ENCODE measurements at places on chromosomes 2 and 18.

GRCh38 chr2:182463760-182464159 is 36.9 kb upstream of the PDE1A start:
- DNase-seq = no peak

DNA sequence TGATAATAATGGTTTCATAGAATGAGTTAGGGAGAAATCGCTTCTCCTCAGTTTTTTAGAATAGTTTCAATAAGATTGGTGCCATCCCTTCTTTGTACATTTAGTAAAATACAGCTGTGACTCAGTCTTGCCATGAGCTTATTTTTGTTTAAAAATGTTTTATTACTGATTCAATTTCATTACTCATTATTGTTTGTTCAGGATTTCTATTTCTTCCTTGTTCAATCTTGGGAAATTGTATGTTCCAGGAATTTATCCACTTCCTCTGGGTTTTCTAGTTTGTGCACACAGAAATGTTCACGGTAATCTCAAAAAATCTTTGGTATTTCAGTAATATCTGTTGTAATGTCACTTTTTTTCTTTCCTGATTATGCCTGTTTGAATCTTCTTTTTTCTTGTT is 371.5 kb upstream of the SETBP1 start:
- peak; percentile 86 for DNase-seq

- no peak for DNase-seq
These were observed 13.9 kb downstream of the MAL start for GRCh38 chr2:95039363-95039762.

- peak; percentile 8 for DNase-seq
These were observed 812 bp downstream of the SOWAHC start for GRCh38 chr2:109614715-109615636.

DNA sequence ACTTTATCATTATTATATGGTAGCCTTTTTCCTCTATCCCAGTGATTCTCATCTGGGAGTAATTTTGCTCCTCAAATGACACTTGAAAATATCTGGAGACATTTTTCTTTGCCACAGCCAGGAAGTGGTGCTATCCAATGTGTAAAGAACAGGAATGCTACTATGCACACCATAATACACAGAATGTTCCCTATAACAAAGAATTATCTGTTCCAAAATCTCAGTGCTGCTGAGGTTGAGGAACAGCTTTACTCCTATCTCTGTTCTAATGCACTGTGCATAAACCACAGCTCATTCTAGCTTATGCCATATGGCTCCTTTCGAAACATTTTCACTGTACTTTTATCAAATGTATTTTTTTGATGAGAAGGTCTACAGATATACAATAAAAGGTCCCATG is 1231.2 kb upstream of the CELF4 start:
- no peak for DNase-seq

DNA sequence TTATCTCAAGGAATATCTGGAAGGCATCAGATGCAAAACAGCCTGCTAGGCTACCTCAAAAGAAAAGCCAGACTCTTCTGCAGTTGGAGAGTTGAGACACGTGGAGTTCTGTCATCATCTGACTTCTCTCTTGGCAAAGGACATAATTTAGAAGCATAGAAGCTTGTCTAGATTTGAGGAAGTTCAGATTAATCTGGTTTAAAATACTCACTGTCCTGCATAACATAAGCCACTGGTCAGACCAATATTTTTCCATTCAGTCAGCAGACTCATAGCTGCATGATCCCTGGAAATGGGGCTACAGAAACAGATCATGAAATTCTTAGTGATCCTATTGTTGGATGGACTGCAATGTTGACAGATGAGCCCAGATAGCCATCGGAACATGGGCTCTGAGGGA is 349.0 kb downstream of the TXNL1 start:
- no peak for DNase-seq

DNA sequence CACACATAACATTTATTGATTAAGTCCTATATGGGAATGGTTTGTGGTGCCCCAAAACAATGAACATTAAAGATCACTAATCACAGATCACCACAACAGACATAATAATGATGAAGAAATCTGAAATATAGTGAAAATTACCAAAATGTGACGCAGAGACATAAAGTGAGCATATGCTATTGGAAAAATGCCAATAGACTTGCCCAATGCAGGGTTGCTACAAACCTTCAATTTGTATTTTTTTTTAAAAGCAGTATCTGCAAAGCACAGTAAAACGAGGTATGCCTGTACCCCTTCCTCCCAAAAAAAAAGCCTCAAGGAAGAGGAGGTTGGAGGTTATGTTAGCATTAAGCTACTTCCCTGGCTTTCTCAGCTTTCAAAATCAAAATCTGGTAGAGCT is 131.1 kb downstream of the RBMS1 start:
- DNase-seq = no peak

DNA sequence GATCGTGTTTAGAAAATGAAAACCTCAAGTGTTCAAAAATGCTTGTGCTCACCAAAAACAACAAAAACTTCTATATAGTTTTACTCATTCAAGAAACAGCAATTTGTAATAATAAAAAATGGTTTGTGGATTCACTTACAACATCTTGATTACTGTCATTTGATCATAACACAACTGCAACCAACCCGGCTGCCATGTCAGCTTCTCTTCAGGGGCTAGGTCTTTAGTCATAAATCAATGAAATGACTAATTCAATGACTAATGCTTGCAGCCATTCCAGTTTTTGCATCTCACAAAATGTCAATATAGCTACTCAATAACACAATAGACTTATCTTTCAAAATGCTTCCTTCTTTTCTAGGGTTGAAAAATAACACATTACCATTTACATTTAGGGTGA is 128.0 kb downstream of the OLA1 start:
- DNase-seq = peak; percentile 42

DNA sequence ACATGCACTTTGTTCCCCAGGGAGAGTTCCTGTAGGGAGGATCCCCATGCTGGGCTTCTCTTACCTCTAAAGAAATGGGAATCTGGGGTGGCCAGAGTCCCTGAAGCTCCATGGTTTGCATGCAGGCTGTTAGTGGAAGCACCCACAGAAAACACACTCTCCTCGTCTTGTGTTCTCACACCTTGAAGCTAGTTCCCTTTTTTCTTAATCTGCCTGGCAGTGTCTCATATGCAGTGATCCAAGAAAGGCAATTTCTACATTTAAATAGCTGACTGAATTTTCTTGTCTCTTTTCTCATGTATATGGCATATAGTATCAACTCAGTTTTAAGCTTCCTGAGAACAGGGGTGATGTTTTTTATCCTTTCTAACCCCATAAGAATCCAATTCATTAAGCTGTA is 65.0 kb downstream of the LINC00305 start:
- DNase-seq = no peak

DNA sequence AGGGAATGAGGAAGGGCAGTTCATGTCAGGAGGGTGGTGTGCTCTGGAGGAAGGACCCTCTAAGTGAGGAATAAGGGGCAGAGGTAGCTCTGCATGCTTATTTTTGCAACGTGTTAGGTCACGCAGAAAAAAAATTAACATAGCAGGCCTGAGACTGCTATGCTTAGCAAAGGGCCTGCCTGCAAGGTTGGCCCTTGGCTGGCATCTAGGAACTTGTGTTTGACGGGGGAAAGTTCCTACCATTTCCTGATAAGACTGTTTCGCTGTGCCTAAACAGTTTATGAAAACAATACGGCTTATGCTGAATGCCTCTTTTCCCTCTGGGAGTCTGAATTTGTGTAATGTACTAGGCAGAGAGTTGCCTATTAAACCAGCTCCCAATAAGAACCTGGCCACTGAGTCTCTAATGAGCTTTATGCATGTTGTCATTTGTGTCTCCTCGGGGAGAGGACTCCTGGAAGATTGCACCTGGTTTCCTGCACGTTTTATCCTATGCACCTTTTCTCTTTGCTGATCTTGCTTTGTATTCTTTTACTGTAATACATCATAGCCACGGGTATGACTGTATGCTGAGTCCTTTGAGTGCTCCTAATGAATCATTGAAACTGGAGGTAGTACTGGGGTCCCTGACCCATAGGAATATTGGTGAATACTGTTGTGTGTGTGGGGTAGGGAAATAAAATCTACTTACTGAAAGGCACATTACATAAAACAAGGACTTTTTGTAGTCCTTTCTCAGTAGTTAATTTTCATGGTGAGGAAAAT is 169.0 kb downstream of the PRPF40A start:
- DNase-seq = no peak

GRCh38 chr2:100747551-100747950 is 72.4 kb upstream of the NPAS2 start:
- DNase-seq = peak; percentile 20

DNA sequence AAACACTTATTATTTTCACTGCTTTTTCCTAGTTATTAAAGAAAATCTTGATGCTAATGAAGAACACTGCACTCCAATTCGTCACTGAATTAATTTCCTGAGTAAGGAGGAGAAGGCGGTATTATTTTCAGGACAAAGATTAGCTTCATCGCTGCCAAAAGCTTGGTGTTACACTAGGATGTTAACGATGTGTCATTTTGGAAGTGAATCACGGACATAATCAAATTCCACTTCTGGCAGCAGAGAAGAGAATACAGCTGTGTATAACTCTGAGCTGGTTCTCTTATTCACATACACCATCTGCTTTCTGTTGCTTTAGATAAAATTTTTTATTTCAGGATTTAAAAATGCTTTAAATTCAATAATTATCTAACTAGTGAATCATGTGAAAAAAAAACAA is 74.1 kb downstream of the SCG2 start:
- DNase-seq = peak; percentile 63

- no peak for DNase-seq
These were observed 404.0 kb downstream of the ADCYAP1 start for GRCh38 chr18:1308686-1309085.

DNA sequence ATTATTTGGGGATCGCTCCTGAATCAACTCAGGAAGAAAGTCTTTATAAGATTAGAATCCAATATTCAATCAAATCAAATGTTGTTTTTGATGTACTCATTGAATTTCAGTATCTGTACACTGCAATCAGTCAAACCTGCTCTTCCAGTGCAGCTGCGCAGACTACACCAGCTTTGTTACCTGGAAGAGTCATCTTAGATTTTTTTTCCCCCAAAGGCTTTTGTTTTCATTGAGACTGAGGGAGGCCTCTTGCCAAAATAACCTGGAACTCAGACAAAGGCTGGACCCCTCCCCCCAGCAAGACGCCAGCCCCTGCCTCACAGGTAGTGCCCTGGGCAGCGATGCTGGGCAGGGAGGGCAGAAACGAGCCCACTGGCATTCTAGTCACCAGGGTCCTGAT is 74.8 kb downstream of the ARHGEF4 start:
- DNase-seq = no peak

DNA sequence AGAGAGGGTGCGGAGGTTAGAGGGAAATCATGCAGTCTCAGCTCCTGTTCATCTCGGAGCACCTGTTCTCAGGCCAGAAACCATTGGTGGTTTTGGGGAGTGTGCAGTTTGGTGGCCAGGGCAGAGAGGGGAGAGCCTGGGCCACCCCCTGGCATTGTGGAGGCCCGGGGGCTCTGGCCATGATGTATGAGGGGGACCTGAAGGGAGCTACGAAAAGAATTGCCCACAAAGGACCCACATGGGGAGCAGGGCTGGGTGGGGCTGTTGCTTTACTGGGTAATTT is 87.7 kb downstream of the DGKD start:
- no peak for DNase-seq
